Peyer's patch (tissue), 4 donors: ENCODE measurements at places on chromosomes 6 and 20.

DNA sequence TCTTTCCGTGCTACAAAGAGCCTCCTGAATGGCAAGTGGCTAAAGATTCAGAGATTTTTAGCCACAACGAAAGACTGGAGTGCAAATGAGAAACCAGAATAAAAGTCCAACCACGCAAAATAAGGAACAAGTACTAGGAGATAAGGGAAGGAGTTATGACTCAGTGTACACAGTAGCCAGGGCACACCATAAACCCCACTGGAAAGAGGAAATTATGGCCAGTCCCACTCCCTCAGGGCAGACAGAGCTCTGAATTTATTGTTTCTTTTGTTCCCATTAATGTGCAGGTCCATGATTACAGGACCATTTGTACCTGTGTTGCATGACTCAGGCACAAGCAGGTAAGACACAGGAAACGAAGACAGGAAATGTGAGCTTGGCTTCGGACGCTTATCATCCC is 150.3 kb upstream of the PREP start:
- peak; percentile 63 for DNase-seq

GRCh38 chr6:39189915-39190544 is 39.2 kb downstream of the KCNK5 start:
- DNase-seq, result peak; percentile 68

DNA sequence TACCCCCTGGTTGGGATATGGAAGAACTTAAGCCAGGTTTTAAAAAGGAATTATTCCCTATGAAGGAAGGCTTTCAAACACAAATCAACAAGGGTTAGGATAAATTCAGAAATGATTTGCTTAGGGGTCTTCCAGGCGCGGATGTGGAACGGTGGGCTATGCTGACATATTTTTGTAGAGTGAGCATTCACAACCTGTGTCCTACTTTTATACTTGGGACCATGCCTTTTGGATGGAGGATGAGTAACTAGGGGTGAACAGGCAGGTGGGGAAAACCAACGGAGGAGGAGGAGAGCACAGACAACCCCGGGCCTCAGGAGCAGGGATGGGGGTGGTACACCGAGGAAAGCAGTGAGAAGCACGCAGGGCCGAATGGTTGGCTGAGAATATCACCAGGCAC is 5.9 kb downstream of the MYLK4 start:
- DNase-seq, result no peak

DNA sequence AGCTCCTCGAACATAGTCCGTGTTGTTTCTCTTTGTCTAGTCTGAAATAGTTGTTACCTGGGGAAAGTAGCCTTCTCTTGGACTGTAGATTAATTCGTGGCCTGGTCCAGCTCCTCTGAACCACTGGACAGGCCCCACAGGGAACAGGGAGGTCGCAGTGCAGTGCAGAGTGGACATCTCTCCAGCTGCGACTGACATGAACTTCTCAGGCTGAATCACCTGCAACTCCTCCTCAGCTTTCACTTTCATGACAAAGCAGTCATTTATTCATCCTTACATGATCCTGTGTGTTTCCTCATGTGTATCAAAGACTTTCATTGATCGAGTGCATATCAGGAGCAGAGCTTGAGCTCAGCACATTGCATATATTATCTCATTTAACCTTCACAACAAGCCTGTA is 19.1 kb upstream of the SIRPG start:
- DNase-seq, result no peak

- no peak for DNase-seq
These were observed 8.9 kb downstream of the GUCA1A start for GRCh38 chr6:42182101-42182500.

DNA sequence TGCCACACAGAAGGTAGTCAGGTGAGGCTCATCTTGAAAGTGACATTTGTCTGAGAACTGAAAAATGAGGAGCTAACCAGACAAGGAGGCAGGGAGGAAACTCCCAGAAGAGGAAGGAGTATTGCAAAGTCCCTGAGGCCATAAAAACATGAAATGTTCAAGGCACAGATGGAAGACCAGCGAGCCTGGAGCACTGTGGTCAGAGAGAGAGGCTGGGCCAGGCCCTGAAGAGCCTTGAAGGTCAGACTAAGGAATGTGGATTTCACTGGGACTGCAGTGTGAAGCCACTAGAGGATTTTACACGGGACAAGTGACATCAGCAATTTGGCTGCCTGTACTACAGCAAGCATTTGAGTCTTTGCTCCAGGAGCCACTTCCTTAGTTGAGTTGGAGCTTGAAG is 21.1 kb upstream of the TMEM181 start:
- no peak for DNase-seq
